ENCODE measurements at places on chromosomes 1 and 21.

GRCh38 chr1:216914974-216915373, 191.7 kb upstream of the ESRRG start:
- DNase-seq, result no peak

GRCh38 chr1:115222616-115223402, 115.2 kb downstream of the NGF start:
- DNase-seq, result no peak

DNA sequence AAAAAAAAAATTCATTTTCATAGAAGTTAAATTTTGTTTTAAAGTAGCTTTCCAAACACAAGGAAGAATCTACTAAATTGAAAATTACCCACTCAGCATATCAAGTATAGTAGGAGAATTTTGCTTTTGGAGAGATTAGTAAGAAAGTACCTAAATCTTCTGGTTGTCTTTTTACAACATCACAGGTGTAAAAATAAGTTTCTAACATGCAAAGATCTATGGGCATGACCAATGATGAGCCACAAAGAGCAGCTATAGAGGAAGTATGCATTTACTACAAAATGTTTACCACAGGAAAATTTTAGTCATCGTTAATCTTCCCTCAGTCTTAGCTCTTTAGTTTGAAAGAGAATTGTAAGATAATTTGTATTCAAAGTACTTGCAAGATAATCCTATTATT, 28.1 kb downstream of the ANGPTL3 start:
- DNase-seq, result no peak

GRCh38 chr1:94022471-94023189, 98.3 kb downstream of the ABCA4 start:
- DNase-seq, result no peak

- DNase-seq, result no peak
Measured at GRCh38 chr21:42514883-42515228, 1.2 kb downstream of the SLC37A1 start.

DNA sequence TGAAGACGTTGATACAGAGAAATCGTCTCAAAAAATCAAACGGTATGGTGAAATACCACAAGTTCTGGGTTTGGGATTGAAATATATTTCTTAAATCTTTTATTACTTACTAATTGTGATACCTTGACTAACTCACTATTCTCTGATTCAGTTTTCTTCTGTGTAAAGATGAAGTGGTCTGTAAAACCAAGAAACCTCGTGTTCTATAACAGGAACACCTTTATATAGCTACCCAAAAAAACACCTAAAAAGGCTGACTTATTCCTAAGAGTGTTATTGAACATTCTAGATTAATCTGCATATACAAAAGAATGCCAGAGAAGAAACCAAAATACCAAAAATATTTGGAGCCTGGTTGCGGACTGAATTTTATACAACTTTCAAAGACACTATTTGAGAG, 721 bp downstream of the LRRIQ3 start:
- no peak for DNase-seq

DNA sequence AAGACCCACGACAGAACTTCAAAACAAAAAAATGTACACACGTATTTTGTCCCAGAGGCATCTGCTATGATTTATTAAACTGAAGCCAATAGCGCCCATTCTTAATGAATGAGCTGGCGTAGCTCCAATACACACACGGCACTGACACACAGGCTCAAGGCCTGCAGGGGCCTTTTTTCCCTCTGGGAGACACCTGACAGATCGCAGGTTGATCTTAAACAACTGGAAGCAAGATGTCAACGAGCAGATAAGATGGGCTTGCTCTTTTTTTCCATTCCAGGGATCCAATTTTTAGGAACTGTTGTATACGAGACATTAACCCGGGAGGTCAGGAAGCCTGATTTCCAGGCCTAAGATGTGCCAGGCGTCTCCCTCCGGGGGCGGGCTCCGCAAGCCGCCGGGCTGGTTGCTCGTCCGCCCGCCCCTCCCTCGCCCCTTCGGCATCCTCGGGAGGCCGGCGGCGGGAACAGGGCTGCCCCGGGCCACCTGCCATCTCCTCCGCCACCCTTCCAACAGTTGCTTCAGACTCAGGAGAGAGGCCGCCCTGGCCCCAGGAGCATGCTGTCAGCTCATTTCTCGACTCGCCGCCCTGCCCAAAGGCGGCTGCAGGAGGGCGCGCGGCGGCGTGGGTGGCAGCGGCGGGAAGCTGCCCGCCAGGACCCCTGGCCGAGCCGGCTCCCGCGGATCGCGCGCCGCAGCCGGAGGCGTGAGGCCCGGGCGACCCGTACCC, 735 bp downstream of the TTC13 start:
- no peak for DNase-seq
